ENCODE measurements at places on chromosomes 2 and 18.

DNA sequence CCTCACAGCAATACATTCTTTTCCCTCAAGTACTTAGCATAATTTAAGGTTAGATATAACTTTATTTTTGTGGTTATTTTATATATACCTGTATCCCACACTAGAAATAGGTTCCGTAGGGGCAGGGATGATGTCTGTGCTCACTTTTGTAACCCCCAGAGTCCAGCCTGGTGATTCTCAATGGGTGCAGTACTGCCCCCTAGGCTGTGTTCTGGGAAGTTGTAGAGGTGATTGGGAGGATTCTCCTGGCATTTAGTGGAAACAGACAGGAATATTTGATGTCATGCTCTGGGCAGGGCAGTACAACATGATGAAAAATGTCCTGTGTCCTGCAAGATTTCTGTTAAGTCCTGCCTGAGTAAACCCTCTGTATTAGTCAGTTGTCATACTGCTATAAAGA, 333.3 kb downstream of the PLCL1 start:
- no peak for DNase-seq

DNA sequence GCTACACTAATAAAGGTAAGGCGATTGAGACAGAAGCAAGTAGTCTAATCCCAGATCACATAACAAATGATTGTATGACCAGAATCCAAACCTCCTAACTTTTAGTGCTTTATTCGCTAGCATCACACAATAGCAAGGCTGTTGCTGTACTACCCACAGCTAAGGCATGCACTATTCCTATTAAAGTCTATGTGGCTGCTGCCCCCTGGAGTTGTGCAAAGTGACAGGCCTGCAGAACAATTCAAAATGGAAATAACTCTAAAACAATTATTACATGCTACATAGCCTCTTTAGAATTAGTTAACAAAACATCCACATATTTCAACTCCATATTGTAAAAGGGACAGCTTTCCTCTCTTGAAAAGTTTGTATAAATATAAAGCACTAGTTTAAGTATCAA, 6.0 kb downstream of the ERBB4 start:
- no peak for DNase-seq

DNA sequence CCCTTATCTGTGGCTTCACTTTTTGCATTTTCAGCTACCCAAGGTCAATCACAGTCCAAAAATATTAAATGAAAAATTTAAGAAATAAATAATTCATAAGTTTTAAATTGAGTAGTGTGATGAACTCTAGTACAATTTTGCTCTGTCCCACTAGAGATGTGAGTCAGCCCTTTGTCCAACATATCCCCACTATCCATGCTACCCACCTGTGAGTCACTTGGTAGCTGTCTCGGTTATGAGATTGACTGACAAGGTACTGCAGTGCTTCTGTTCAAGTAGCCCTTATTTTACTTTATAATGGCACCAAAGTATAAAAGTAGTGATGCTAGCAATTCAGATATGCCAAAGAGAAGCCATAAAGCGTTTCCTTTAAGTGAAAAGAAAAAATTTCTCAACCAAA, 28.8 kb downstream of the ADCY3 start:
- DNase-seq = no peak

DNA sequence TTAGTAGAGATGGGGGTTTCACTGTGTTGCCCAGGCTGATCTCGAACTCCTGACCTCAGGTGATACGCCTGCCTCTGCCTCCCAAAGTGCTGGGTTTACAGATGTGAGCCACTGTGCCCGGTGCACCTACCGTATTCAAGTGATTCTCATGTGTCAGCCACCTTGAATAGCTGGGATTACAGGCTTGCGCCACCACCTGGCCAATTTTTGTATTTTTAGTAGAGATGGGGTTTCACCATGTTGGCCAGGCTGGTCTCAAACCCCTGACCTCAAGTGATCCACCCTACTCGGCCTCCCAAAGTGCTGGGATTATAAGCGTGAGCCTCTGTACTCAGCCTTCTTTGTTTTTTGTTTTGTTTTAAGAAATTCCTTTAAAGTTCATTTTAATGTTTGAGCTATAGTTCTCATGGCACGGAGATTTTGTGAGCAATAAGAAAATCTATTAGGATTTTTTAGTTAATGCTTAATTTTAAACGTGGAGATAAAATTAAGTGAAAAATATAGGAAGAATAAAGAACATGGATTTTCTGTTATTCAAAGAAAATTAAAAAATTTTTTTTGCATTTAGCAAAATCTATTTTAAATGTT, 242.6 kb downstream of the PHLPP1 start:
- peak; percentile 47 for DNase-seq

DNA sequence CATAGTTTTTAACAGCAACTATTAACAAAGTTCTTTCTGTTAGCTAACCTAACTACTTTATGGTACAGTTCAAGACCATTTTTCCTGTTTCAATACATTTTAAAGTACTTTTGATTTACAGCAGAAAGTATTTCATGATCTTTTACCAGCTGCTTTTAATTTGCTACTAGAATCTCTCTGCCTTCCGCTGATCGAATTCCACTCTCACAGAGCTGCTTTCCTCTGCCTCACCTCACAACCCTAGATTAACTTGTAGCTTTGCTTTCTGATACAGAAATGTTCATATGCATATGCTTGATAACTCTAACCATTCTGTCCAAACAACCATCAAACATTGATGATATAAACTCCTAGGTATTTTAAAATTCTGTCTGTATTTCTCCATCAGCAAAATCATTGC, 463.2 kb upstream of the ZEB2 start:
- DNase-seq = no peak

- DNase-seq = no peak
Measured at GRCh38 chr2:172995323-172996244, 80.1 kb upstream of the MAP3K20 start.

DNA sequence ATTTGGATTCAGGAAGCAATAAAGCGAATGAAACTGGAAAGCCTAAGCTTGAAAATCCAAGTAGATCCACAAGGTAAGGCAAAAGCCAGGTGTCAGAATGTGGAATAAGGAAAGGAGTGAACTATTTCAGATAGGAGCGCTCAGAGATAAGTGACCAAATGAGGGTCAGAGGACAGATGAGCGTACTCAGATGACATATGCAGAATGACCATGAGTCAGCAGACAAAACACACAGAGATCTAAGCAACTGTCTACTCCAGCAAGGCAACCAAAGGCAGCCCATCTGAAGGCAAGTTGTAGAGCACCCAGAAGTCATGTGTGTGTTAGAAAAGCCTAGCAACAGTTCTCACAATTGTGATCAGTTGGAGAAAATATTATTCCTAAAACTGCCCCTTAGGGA, 548.4 kb upstream of the FSHR start:
- DNase-seq = no peak

GRCh38 chr2:98647636-98648035, 39.2 kb downstream of the UNC50 start:
- no peak for DNase-seq
